T-cell (primary cell): ENCODE measurements at places on chromosomes 13 and 19. TPM values are rescaled to one million over a fixed set of nuclear protein-coding genes. Genes with fewer than 3 reads are reported as not detected.

IPO5 gene
- total RNA-seq, result 74.8 TPM

PTGIR gene
- total RNA-seq, result 3.5 TPM

SIGLEC5 gene
- not detected for total RNA-seq

FCAR gene
- total RNA-seq, result not detected

C1QTNF9 gene
- total RNA-seq, result 0.23 TPM
